BE2C (cell line): ENCODE measurements at places on chromosomes 7 and 10.
A peak's percentile ranks its signal among the peaks of the same experiment; 100 is the strongest.

DNA sequence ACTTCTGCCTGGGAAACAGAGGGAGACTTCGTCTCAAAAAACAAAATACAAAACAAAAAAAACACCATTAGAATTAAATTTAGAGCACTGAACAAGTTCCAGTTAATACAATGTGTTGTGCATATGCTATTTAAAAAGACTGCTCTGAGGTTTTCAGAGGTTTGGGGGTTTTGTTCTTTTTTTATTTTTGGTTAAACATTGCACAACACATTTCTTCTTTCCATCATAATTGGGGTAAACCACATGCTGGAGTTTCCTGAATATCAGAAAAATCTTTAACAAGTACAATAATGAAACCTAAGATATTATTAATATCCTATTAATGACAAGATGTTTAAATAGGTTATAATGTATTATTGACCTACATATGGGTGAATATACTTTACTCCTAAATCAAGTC, 26.3 kb downstream of the IGF2BP3 start:
- DNase-seq = no peak

- DNase-seq = no peak
These were observed 74.6 kb upstream of the CPXM2 start for GRCh38 chr10:123965973-123966895.

- DNase-seq = no peak
These were observed 14.3 kb downstream of the IL15RA start for GRCh38 chr10:5963071-5963470.

DNA sequence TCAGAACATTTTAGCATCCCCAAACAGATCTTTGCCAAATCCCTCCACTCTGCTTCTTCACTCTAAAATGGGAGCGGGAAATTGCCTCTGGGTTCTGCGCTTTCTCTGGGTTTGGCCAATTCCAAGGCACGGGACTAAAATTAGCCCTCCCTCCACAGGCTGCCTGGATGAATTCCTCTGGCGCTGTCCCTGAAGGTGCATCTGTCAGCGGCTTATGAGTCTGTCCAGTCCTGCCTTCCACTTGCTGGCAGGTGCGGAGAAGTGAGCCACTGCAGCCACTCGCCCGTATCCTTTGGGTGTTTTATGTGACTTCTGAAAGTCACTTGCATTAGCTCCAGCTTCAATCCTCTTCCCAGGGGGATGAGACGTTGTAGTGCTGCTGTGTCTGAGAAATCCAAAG, 121.6 kb downstream of the SH2D4B start:
- DNase-seq = no peak

GRCh38 chr10:84140036-84140379, 699 bp downstream of the GHITM start:
- no peak for DNase-seq

DNA sequence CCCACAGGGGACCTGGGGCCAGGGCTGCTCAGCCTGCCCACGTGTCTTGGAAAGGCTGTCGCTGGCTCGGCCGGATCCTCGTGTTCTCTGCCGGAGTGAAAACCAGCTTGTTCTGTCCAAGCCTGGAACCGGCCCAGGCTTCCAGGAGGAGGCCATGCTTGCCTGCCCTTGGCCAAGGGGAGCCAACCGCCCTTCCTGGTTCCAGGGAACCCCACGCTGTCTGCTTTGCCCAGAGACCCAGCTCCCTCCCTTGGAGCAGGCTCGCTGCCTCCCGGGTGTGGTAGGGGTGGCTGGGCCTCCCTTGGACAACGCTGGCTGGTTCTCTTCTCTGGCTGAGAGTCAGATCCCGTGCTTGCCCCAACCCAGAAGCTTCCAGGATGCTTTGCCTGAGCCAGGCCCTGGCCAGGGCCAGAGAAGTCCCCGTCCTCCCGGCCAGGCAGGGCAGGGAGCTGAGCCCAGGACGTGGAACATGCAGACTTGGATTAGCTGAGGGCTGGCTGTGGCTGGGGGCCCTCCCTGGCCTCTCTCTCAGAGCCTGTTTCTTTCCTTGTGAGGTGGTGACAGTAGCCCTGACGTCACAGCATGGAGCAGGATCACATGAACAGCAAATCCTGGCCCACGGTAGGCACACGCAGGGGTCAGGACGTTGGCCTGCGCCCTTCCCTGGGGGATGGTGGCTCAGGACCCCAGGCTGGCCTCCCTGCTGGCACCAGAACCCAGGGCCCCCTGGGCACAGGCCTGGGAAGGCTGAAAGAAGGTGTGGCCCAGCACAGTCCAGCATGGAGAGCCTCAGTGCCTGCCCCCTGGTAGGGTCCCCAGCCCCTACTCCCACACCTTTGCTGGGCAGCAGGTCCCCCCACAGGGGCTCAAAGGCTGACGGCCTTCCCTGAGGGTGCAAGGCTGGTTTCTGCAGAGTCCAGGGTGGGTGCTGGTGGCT, 67.5 kb downstream of the PWWP2B start:
- peak; percentile 2 for DNase-seq

GRCh38 chr7:2666588-2667250, 21.3 kb upstream of the AMZ1 start:
- no peak for DNase-seq

GRCh38 chr7:25169683-25170082, 44.6 kb upstream of the CYCS start:
- DNase-seq = no peak

- no peak for DNase-seq
These were observed 74.3 kb downstream of the ANKRD7 start for GRCh38 chr7:118298771-118299170.

- DNase-seq = no peak
These were observed 36.1 kb downstream of the XPNPEP1 start for GRCh38 chr10:109887243-109887642.

- peak; percentile 66 for DNase-seq
These were observed 43.3 kb upstream of the NFKB2 start for GRCh38 chr10:102352066-102352715.

DNA sequence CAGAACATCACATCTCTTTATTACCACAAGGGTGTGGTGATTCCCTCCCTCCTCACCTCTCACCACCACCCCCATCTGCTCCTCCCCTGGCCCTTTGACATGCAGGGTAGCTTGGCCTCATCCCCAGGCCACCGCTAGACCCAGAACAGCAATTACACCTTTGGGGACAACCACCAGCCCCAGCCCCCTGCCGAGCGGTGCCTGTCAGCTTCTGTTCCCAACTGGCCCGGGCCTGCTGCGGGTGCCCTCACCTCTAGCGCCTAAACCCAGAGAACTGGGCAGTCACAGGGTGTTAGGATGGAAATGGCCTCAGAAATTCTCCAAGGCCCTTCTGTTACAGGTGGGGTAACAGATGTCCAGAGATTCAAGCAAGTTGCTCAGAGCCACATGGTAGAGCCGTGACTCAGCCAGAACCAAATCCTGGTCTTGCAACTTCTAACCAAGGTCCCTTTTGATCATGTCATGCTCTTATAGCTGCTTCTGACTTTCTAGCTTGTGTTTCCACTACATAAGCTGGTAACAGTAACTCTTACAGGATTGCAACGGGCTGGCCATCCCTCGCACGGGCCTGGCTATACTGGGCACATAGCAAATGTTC, 78.0 kb downstream of the PRKAG2 start:
- DNase-seq = no peak

DNA sequence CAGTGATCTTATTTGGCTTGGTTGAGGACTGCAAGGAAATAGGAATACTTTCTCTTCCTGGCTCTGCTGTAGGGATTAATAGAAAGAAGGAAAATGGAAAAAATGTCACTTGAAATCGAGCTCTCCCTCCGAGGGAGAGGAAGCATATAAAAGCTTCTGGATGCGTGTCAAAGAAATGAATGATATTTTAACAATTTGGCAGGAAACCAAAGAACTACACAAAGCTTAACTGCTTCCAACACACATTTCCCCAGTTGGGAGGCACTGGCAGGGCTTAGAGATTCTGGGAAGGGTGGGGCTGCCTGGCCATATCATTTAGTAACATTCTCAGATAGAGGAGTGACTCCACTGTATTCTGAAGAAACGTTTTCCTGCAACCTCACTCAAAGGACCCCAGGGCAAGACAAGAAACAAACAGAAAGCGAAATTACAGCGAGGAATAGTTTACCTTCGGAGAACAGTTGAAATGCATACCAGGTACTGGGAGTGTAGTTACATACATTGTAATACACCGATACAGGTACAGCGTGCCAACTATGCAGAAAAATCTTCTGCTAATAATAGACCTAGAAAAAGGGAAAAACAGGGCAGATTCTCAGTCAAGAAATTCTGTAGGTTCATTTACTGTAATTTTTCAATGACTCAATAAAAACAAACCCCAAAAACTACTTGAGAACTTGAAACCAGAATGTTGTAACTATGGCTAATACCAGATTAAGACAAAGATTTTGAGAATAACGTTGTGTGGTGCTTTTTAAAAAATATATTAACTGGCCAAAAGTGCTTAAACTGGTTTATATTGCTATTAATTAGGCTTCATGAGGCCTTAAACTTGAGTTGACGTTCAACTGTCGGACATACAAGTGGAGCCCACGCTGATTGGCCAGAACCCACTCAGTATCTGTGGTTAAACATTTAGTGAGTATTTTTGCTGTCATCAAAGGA, 75.7 kb upstream of the ASAH2 start:
- DNase-seq = no peak

DNA sequence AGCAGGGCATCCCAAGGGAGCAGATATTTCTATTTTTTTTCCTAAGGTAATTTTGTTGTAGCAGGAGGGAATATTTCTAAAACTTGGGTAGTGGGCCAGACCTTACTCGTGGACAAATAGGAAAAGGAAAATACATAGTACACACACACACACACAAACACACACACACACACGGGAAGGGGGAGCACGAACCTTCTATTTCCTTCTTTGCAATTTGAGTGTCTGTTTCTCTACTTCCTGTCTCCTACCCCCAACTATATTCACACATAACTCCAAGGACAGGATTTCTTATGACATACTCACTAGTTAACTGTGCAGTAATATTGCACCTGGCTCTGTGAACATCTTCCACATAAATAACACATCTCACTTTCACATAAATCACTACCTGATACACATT, 4.4 kb downstream of the LDB1 start:
- no peak for DNase-seq

DNA sequence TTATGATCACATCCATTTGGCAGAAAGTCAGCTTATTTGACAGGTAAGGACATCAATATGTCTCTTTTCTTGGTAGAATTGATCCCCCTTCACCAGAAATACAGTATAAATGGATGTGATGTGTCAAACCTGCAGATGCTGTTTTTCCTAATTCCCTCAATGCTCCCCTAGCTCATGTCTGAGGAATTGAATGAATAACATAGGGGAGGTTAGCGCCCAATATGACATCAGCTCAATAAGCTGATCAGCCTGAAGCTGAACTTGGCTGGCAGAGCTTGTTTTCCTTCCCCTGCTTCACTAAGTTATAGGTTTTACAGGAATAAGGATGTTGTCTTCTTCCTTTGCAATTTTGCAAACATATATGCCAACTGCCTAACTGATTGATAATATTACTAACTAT, 132.5 kb downstream of the REEP3 start:
- DNase-seq = no peak

- DNase-seq = no peak
These were observed 50.5 kb downstream of the C10orf67 start for GRCh38 chr10:23293973-23294590.

DNA sequence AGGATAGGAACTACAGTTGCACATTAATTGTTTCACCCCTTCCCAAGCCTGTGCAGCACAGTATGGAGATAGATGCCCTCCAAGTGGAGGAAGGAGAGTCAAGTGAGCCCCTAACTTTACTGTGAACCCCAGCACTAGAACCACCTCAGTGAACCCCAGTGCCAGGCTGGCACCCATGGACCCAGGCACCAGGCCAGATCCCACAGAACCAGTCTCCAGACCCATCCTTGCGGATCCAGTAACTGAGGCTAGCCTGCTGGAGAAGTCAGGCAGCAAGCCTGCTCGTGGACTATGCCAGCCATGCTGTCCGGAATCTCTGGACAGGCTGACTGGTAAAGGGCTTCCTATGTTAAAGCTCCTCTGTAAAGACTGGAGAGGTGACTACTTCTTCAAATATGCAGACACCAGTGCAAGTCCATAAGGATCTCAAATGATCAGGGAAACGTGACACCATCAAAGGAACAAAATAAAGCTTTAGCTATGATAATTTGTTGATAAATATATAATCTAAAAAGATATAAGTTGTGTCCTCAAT, 27.7 kb downstream of the SHOC2 start:
- DNase-seq = no peak

GRCh38 chr10:86545101-86545500, 23.5 kb upstream of the WAPL start:
- DNase-seq = no peak
